ENCODE measurements at places on chromosomes 11 and 22. TPM values are rescaled to one million over a fixed set of nuclear protein-coding genes. Genes with fewer than 3 reads are reported as not detected.

- no peak for DNase-seq
Observed at GRCh38 chr22:22955276-22955798, 67.7 kb downstream of the IGLL5 start.

The SLC25A45 gene
- polyA plus RNA-seq, result 0.76 TPM

- DNase-seq, result no peak
Observed at GRCh38 chr11:47389577-47390421, 11.5 kb upstream of the SPI1 start.

The CASTOR1 gene
- polyA plus RNA-seq, result 12.0 TPM

The CCDC73 gene
- not detected for polyA plus RNA-seq

DNA sequence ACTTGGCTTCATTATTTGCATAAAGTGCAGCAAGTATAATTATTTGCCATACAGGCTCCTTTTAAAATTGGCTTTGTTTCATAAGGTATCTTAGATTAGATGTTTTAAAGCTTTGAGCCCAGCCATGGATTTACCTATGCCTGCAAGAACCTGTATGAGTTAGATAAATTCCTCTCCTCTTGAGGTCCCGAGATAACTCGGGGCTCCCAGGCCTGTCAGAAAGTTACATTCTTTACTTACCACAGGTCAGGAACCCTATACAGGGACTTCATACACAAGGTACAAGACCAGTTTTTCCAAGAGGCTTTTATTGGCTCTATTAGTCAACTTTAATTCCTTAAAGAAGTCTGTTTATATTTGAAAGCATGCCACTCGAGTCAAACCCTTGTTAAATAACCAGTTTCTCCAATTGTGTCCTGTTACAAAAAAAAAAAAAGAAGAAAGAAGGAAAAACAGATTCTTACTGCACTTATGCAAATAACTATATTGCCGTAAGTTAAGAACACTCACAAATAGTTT, 2.3 kb upstream of the C1QTNF6 start:
- no peak for DNase-seq

Data from AG04450 (cell line).